ENCODE measurements at places on chromosomes 12 and 14.

- no peak for DNase-seq
Observed at GRCh38 chr14:46051796-46052195, 599.8 kb downstream of the RPL10L start.

GRCh38 chr12:71517145-71517846, 77.7 kb downstream of the LGR5 start:
- no peak for DNase-seq

DNA sequence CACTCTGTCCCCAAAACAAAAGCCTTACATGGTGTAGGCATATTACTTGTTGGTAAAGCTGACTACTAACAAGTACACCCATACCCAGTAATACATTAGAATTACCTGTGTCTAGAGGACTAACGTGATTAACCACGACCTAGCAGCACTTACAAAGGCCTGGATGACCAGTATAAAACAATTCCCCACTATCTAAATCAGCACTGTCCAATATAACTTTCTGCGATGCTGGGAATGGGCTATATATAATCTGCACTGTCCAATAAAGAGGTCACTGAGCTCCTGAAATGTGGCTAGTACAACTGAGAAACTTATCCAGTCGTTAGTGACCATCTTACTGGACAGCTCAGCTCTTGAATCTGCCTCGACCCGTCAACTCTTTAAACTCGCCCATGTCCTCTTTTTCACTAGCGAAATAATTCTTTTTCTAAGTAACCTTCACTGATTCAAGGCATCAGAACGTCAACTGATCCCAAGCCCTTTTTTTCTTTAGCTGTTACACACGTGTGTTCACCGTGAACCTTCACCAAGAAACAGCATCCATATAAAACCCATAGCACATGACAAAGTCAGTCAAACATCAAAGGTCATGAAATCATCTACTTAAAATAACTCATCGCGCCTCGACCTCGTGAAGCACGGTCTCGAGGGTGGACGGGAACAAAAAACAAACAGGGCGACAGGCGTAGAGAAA, 905 bp upstream of the CIPC start:
- no peak for DNase-seq

DNA sequence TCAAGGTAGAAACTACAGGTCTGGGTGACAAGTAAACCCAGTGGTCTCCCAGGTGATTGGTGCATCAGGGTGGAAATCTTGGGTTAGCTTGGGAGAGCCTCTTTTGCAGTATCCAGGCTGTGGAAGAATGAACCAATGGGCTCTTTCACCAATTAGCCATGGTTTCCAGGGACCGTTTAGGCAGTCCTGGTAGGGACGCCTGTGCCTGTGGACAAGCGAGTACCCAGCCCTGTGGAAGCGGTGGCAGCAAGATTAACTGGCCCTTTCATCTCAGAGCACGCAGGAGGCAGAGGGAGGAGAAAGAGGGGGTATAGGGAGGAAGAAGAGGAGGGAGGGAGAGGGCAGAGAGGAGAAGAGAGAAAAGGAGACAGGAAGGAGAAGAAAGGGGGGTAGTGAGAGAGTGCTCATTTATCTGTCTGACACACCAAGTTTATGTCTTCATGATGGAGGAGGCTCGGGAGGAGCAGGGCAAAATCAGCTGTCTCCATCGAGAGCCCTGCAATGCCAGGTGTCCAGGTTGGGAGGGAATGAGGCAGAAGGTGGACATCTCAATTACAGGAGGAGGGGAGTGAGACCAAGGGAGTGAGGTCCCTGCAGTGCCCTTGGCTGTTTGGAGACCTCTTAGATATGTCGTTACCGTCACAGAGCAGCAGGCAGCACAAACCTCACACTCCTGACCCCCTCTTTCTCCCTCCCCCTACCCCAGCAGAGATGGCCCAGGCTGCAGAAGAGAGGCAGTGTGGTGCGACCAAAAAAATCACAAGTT, 4.6 kb upstream of the ZDHHC22 start:
- no peak for DNase-seq

- DNase-seq, result peak; percentile 44
Observed at GRCh38 chr14:32203928-32204357, 874 bp upstream of the RNU6-8 start.

DNA sequence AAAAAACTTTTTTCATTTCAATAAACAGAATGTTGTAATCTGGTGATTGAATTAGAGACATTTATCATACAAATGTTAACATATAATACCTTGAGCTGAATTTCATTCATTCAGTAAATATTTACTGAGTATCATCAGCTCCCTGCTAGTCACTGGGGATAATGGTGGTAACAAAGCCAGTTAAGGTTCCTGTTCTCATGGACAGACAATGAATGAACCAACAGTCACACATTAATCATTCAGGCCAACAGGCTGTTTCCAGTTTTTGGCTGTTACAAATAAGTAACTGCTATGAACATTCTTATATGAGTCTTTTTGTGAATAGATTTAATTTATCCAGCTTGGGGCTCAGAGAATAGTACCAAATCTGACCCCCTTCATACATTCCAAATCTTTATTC, 13.5 kb downstream of the EXD2 start:
- no peak for DNase-seq

- DNase-seq, result no peak
Observed at GRCh38 chr14:104660597-104660996, 28.8 kb upstream of the INF2 start.

DNA sequence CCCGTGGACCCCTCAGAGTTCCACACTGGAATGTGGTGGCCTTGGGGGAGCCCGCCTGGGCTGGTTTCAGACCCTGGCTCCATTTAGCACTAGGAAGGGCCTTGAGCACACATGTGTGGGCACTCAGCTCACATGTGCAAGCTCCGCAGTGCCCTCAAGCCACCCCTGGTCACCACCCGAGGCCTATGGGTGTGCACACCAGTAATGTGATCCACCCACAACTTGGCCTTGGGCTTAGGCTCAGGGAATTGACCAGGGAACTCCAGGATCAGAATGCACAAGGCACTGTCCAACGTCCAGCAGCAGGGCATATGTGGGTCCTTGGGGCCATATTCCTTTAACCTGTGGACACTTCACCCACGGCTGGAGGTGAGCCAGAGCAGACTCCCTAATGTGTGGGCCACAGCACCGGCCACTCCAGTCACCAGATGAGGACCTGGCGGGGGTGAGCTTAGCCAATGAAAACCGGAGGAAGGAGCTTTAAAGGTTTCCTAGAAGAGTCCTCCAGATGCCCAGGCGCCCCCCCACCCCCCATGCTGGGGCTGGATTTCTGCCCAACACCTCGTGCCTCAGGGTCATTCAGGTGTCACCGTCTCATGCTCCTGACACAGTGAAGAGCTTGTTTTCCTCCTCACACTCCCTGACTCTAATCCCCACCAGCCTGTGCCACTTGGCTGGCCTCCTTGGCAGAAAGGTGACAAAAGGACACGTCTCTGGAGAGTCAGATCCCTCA, 209.2 kb downstream of the ZFP36L1 start:
- DNase-seq, result no peak

DNA sequence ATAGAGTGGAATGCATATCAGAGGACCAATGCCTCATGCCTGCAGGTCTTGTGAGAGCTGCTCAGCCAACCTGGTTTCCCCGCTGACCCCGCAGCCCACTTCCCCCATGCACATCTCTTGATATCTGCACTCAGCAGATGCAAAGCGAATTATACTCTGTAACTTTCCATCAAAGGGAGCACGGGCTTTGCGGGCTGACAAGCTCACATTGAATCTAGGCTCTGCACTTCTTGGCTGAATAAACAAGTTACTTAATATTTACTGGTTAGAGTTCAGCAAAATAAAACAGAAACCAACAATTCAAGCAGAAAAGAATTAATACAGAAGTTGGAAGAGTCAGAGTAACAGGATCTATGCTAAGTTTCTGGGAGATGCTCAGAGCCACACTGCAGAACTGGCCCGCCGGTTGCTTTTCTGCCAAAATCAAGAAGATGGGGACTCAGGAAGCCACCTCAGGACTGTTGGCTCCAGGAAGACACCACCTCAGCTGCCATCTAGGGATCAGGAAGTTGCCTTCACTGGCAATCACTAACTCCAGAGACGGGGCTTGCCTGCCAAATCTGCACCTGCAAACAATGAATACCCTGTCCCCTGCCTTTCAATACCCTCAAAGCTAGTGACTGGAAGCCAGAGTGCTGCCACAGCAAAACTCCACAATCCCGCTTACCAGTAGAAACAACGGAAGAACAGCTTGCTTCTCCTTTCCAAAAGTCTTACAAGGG, 46.5 kb downstream of the NR1H4 start:
- DNase-seq, result no peak

- DNase-seq, result peak; percentile 89
Observed at GRCh38 chr14:91573894-91574837, 64.1 kb upstream of the PPP4R3A start.

DNA sequence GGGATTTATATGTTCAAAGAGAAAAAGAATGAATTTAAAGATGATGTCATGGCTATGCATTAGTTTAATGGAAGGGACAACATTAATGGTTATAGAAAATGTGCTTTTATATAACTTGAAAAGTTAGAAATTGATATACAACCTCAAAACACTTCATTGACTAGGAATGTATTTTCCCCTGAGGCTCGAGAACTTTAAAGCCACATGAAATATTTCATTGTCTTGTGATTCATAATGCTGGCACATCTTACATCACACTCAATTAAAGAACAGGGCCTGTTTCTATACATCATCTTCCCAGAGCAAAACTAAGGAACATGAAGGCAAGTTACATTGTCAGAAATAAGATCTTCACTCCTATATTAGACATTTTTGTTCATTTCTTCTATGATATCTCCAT, 35.2 kb upstream of the PAWR start:
- no peak for DNase-seq

- no peak for DNase-seq
Observed at GRCh38 chr12:115828168-115828567, 449.3 kb downstream of the MED13L start.

GRCh38 chr14:73457041-73457923, 1.1 kb downstream of the NUMB start:
- DNase-seq, result peak; percentile 45

DNA sequence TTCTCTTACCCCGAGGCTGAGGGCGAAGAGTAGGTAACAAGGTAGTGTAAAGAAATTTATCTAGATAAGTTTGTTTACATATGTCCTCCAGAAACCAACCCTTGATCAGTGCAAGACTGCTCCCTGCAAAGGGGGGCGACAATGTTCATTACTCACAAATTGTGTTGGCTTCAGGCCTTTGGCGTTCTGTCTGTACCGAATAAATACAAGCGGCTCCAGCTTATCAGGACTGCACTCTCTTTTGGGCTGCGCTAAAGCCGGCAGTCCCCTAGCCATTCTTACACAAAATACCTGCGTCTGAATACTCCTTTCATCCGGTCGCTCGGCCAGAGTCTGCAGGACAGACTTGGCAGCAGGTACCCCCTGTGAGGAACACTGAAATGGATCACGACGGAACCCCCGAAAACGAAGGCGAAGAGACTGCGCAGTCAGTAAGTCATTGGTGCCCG, 116.4 kb downstream of the PPHLN1 start:
- no peak for DNase-seq

DNA sequence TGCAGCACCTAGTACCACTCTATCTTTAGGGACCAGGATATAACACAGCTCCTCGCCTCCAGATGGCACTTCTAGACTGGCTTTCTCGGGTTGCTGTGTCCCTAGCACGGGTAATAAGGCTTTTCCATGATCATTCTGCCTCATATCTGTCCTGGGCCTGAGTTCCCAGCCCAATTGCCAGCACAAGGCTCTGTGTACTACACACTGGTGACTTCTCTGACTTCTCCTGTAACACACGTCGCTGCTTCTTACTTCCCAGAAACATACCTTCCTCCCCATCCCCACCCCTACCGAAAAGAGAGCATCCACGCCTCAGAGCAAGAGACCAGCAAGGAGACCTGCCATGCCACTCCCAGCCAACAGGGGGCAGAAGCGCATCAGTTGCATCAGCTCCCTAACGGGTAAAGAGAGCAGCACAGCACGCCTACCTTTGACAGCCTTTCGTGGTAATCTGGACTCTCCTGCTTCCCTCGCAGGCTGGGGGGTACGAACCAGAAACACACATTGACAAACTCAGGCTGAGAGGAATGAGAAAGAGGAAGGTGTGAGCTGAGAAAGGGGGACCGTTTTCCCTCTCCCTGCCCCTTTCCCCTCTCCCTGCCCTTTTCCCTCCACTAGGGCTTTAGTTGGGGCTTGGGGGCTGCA, 21.2 kb upstream of the ZNF740 start:
- peak; percentile 93 for DNase-seq

- DNase-seq, result peak; percentile 63
Observed at GRCh38 chr12:47078733-47079467, 521 bp upstream of the PCED1B start.

DNA sequence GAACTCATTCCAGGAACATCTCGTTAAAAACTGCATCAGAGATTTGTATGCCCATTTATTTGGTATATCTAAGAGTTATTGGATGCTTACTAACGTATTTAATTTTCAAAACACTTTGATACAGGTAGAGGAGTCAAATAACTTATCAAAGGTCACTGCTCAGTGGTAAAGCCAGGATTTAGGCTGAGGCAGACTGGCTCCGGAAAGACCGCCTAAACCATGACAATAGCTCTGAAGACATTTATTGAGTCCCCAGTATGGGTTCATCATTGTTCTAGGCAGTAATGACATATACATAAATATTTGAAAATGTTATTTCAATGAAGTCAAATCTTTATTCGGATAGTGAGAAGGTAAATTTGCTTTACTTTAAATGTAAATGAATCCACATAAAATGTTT, 30.3 kb downstream of the WBP11 start:
- DNase-seq, result no peak

DNA sequence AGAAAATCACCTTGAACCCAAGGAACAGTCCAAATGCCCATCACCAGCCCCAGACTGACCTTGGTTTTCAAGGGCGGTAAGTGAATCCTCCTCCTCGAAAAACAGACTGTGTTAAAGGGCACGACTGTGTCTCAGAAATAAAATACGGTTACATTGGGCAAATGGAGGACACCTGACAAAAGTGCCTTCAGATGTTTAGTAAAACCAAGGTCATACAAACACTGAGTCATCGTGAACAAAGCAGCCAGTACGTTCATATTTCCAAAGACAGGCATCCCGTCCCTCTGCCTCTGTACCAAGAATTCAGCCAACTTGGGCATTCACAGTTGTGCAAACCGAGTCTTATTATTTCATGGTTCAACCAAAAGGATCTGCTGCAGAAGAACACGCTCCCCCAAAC, 25.9 kb downstream of the FOXN3 start:
- DNase-seq, result no peak

Data from activated T-cell treated with anti-CD3 and anti-CD28 coated beads, Interleukin-2, amount 50 U/mL, for 24 hours (primary cell).